ENCODE measurements at places on chromosomes 7 and 10.

DNA sequence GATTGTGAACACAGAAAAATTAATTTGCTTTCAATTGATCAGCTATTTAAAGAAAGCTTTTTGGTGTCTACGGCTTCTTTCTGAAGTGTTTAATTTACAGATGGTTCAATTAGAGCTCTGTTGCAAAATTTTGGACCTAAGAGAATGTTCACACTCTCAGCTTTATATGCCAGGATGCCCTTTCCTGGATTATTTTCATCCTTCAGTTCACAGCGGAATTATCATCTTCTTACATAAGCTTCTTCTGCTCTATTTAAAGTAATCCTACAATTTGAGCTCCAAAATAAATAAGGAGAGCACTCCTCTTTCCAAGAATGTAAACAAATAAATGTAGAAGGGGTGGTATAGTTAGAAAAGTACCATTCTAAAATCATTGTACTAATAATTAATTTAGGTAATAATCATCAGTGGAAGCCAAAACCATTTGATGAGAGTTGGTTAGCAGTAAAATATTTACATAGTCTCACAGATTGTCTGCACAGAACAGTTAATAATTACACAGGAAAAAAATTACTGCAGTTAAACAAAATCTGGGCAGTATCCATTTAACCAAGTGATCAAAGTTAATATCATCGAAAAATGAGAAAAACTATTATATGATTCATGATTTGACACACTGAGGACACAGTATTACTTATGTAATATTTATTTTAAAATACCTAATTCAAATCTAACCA lies 298.0 kb upstream of the TMEM229A start:
- DNase-seq, result no peak

DNA sequence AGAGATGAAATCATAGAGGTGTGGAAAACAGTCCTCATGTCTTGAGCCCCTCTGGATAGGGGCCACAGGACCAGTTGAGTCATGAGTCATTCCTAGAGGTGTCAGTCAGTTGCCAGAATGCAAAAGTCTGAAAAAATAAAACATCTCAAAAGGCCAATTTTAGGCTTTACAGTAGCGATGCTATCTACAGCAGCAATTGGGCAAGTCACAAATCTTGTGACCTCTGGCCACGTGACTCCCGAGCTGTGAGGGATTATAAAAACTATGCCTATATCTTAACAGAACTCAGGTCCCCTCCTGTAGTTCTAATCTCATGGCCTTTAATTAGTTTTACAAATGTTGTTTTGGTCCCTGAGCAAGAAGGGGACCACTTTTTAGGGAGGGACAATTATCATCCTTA lies 15.6 kb upstream of the TAS2R41 start:
- no peak for DNase-seq

DNA sequence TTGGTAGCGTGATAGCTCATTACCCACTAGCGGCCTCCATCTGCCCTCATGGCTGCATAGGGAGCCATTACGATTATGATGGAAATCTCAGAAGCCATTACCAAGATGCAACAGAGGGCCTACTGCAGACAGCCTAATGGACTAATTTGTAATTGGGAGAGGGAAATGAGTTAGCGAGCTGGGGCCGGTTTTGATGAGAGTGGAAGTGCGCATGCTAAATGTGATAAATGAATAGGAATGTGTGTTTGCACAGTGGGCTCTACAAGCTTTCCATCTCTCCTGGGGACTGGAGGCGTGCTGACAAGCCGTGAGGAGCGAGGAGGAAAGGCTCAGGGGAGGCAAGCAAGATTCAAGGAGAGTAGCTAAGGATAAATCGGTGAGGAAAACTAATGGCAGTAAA lies 644.5 kb upstream of the GALNT17 start:
- DNase-seq, result no peak

GRCh38 chr10:117554241-117554814 lies 11.8 kb downstream of the EMX2 start:
- DNase-seq, result no peak

DNA sequence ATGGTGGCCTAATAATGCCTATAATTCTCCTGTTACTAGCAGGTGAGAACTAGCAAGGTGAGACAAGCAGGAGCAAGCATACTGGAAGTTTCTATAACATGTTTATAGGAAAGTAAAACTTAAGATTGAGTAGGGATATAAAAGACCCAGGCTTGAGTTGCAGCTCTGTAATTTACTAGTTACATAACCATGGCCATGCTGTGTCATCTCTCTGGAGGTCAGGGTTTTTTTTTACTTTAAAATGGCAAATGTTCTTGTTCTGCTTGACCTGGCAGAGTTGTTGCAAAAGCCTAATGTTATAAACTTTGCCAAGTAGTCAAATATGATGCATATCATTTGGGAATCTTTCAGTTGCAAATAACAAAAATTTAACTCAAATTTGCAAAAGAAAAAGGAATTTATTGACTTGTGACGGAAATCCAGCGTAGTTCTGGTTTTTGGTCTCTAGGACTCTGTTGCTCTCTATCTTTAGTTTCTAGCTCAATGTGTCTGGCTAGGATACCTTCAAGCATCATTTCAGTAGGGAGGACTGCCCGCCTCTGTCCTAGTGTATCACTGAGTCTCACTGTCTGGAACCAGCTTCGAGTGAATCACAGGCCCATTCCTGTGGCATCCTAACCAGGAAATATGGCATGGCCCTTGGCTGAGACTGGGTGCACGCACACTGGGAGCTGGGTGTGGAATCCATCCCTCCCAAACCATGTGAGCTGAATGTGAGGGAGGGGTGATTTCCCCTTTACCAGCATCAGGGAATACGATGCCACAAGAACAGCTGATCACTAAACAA lies 67.9 kb downstream of the ADAM22 start:
- no peak for DNase-seq

DNA sequence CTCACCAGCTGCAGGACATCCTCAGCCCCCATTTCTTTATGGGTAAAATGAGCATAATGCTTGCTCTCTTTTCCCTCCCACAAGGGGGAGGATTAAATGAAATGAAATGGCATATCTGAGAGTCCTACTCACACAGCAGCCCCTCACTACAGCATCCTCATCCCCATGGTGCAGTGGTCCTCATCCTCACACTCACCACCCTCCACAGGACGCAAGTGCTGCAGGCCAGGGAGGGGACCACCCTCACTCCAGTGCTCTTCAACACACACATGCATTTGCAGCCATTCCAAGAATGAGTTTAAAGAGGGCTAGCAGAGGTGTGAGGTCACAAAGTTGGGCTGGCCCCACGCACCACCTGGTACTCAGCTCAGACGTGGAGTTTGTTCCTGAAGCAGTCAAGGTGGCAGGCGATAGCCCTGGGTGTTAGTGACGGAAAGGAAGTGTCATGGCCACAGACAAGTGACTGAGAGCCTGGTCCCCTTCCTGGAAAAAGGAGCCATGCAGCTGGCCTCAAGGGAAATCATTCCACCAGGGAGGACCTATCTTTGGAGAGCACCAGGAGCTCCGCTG lies 234.0 kb downstream of the TNS3 start:
- DNase-seq, result no peak

DNA sequence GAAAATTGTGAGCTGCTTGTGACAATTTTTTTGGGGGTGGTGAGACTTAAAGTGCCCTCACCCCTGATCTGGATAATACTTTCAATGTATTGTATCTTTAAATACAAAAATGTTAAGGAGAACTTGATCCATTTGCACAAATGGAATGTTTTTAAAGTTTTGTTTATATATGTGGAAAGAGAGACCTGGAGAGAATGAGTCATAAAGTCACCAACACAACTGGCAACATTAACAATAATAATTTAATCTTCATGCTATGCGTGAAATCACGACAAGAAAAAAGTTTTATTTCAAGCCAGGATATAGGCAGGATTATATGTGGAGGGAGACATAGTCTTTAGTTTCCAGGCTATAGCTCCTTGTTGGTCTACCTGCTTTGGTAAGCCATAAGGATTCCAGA lies 537.5 kb downstream of the GPAM start:
- no peak for DNase-seq

- no peak for DNase-seq
Measured at GRCh38 chr10:54607983-54608382, 193.0 kb downstream of the PCDH15 start.

GRCh38 chr10:34587002-34587679 lies 228.0 kb downstream of the PARD3 start:
- no peak for DNase-seq

GRCh38 chr10:87054373-87055295 lies 34.5 kb downstream of the FAM25A start:
- peak; percentile 76 for DNase-seq

DNA sequence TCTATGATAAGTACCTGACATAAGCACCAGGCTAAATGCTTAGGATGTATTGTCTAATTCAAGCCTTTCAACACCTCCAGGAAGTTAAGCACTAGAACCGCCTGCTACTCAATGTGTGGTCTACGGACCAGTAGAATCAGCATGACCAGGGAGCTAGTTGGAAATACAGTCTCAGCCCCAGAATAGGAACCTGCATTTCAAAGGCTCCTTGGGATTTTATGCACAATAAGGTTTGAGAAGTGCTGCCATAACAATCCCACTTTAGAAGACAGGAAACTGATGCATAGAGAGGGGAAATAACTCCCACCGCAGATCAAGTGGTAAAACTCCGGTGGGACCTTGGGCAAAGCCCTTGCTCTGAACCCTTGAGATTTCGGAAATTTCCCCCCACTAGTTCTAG lies 8.8 kb upstream of the DUSP5 start:
- DNase-seq, result no peak

GRCh38 chr10:100730725-100731406 lies 14.5 kb upstream of the PAX2 start:
- no peak for DNase-seq

DNA sequence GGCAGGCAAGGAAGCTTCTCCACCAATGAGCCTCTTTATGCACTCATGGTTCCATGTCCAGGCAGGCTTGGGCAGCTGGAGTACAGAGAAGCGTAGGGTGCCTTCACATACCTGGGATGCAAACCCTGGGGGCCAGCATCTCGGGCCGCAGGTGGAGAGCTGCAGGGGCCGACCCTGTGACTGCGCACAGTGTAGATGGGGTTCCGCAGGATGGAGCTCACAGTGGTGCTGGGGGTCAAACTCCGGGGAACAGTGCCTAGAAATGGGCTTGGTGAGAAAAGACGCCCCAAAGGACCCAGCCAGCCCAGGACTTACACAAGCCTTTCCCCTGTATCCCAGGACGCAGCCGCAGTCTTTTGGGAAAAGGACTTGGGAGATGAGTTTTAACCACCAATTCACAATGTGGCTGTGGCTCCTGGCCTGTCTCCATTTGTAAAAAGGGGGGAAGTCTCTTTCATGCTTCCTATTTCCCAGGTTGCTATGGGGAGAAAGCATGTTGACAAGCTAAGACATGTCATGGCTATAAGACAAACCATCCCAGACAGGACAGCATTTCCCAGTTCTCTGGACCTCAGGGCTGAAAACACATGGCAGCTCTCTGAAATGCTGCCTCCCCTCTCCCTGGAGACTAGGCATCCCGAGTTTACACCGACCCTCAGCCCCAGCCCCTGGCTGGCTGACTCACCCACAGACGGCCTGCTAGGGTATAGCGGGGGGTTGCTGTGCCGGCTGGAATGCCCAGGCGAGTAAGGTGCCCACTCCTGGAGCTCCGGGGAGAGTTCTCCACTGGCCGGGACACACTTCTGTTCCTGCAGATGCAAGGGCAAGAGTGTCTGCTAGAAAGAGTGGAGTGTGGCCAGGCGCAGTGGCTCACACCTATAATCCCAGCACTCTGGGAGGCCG lies 107.1 kb downstream of the DLG5 start:
- DNase-seq, result no peak

- no peak for DNase-seq
Measured at GRCh38 chr7:8818406-8818805, 385.0 kb downstream of the NXPH1 start.

GRCh38 chr10:95782318-95782717 lies 26.4 kb downstream of the ENTPD1 start:
- no peak for DNase-seq

DNA sequence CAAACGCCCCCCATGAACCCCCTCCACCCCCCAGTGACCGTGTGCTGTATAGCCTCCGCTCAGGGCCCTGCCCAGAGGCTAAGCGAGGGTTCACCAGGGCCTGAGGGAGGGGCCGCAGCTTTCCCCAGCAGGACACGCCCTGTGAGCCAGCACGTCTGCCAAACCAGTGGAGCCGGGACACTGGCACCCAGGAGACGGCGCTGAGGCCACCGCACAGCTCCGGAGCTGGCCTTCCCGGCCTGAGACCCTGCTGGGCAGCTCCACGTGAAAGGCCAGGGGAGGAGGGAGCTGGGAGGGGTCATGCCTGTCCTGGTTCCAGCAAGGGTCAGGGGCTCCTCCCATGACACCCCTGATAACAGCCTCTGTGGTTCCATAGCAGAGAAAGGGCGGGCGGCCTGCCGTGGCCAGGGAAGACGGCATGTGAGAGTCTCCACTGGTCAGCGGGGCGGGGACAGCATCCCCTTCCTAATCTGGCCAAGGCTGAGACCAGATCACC lies 278.3 kb downstream of the ELFN1 start:
- no peak for DNase-seq

DNA sequence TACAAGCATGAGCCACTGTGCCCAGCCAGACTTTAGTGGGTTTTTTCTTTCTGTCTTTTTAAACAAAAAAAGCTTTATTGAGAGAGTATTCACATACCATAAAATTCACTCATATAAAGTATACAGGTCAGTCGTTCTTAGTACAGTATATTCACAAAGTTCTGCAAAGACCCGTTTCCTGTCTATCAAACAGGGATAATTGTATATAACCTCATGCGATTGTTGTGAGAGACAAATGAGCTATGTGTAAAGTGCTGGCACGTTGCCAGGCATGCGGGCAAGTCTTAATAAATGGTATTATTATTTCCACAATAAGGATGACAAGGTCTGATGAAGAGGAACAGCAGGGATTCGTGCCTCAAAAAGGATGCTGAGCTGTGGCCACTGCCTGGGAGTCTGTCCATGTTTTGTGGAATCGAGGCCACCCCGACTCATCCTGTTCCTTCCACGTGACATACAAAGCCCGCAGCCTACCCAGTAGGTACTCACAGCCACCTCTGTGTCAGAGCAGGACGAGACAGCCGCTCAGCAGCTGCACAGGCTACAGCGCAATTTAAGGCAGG lies 51.6 kb downstream of the SMKR1 start:
- no peak for DNase-seq

- peak; percentile 54 for DNase-seq
Measured at GRCh38 chr10:3783682-3784432, 1.2 kb downstream of the KLF6 start.

GRCh38 chr7:26843705-26844104 lies 20.7 kb downstream of the SKAP2 start:
- DNase-seq, result no peak

DNA sequence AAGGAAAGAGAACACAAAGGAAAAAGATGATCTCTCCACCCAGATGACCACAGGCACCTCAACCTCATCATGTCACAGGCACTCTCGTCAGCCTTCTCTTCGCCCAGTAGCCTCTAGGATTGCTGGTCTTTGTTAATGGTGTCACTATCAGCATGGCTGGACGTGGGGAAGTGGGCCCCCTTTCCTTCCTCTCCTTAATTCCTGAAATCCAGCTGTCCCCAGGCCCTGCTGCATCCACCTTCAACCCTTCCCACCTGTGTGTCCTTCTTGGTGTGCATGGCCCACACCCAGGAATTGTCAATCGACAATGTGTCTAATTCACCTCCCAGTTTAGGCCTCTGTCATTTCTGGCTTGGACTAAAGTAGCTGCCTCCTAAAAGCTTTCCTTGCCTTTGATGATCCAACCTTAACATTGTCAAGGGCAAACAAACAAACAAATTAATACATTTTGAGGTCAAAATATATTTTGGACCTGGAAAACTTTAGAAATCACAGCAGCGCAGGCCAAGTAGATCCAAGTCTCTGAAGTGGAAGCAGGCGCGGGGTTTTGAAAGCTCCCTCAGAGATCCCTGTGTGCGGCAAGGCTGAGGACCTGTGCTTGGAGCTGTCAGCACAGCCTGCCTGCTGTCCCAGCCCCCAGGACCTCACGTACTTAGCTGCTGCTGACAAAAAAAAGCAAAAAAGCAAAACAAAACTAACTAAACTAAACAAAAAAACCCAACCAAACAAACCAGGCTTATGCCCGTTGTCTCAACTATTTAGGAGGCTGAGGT lies 193.3 kb upstream of the LYZL2 start:
- DNase-seq, result no peak
